ENCODE measurements at places on chromosomes 13 and 19.

DNA sequence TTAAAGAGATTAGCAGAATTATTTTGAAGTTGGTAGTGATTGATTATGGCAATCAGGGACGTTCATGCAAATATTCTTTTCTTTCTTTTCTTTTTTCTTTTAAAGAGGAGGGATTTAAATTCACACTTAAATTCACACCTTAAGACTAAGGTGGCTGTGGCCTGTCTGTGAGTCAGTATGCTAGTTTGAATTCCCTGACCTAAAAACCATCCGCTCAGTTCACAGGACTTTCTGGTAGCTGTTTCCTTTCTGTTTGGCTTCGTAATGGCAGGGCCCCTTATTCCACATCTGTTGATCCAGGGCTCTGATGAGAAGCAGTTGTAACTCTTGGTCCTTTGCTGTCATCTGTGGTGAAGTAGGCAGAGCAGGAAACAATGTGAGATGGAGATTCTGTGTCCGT lies 7.5 kb downstream of the TNFSF11 start:
- DNase-seq = no peak

- no peak for DNase-seq
Observed at GRCh38 chr13:97885641-97886040, 67.8 kb upstream of the IPO5 start.

DNA sequence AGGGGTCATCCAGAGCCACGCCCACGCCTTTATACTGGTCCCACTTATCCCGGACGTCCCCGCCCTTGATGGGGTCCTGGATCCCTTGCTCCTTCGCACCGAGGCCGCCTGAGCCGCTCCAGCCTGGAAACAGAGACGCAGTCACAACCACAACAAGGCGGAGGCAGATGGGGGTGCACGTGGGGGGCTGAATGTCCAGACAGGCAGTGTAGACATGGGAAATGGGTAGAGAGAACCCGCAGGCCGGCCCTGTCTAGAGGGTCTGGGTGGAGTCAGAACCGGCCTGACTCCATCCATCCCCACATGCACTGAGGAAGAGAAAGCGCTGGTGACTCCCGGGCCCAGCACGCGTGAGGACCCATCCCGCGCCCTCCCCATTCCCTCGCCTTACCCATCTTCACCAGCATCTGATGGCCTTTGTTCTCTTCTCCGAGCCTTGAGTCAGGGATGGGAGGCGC lies 23.0 kb downstream of the CHERP start:
- no peak for DNase-seq

GRCh38 chr19:10538204-10538983 lies 5.3 kb upstream of the ATG4D start:
- no peak for DNase-seq

GRCh38 chr13:49356223-49356622 lies 87.6 kb downstream of the CAB39L start:
- no peak for DNase-seq

DNA sequence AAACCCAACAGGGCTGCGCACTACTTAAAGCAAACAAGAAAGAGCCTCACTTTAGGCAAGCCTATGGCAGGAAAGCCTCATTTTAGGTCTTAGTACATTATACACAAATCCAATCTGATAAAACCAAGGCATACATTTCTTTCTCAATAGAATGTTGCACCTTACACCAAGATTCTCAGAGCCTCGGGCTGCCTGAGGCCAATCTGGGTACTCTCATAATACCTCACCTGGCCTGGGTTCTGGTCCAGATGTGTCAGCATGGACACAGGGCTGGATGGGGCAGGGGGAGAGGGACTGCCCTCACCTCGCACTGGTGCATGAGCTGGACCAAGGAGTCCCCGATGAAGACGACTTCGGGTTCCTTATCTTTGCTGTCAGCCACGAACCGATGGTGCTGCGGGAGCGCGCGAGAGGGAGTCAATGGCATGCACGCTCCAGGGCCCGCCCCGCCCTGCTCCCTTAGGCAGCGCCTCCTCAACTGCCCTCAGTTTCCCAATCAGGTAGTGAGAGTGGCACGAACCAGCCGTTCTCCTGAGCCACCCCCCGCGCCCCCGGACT lies at the start of gene PRR19:
TSS of gene PRR19 (plus strand) at position 487 of the 558 bp plus-strand sequence. CDS start 7,453 bp downstream, outside the sequence.
- no peak for DNase-seq

DNA sequence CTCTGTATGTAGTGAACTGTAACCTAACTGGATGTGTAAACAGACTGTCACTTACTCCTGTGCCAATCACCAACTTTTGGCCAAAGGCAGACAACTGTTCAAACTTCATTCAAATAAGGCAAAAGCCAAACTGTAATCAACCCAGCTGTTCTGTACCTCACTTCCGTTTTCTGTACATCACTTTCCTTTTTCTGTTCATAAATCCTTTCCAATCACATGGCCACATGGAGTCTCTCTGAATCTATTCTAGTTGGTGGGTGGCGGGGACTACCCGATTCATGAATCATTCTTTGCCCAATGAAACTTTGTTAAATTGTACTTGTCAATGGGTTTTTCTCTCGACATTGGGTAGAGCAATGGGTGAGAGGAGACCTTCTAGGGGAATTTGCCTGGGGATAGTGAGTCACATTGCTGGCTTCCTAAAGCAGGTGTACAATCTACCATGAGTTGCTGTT lies 178.3 kb upstream of the RFC3 start:
- DNase-seq = no peak

GRCh38 chr13:38535261-38535660 lies 151.6 kb upstream of the FREM2 start:
- DNase-seq = no peak

DNA sequence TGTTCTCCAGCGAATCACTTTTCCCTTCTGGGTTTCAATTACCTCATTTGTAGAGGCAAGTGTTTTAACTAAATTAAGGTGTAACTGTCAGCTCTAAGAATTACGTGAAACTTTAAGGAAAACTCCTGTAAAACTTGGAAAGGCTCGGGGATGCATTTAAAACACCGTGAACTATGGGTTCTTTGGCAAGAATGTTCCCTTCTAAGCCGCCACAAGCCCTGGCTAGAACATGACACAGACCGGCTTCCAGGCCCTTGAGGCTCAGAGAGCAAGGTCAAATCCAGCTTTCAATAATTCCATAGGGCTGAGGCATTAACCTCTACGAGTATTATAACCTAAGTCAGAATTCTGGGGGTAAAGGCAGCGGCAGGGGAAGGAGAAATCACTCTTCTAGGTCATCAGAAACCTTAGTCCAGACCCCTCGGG lies 685 bp downstream of the VWA8 start:
- DNase-seq = no peak

GRCh38 chr13:98252931-98253470 lies 75.9 kb upstream of the RNF113B start:
- DNase-seq = no peak

GRCh38 chr19:40274585-40275544 lies 10.3 kb downstream of the AKT2 start:
- no peak for DNase-seq

DNA sequence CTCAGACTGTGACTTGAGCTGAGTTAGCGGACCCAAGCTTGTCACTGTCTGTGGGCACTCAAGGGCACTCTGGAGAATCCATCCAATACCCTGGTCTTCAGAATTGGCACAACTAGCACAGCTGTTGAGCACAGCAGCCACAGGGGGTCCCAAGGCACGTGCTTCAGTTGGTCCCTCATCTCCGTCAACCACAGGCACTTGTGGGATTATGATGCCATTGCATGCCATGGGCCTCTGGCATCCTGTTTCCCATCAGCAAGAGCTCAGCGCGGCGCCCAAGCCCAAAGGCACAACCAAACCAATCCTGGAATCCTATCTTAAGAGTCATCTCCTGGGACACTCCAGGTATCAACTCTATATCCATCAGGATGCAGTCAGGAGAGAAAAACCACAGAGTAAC lies 3.7 kb upstream of the B3GNT8 start:
- no peak for DNase-seq

- no peak for DNase-seq
Observed at GRCh38 chr19:3694361-3695123, 5.7 kb downstream of the PIP5K1C start.

- DNase-seq = no peak
Observed at GRCh38 chr13:97385854-97386253, 48.1 kb upstream of the RAP2A start.

DNA sequence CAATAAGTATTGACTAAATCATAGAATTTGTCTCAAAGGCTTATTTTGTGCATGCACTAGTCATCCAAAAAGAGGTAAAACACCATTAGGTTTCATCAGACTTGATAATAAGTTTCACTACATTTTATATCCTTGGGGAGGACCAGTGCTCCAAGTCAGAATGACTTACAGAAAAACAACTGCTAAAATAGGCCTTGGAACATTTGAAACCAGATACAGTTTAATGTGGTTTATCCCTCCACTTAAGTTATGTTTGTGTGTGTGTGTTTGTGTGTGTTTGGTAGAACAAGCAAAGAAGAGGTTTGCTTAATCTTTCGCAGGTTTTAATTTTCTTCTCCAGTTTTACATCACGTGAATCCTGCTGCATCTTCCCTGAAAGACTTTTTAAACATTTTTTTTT lies 570.9 kb downstream of the PCDH9 start:
- no peak for DNase-seq

DNA sequence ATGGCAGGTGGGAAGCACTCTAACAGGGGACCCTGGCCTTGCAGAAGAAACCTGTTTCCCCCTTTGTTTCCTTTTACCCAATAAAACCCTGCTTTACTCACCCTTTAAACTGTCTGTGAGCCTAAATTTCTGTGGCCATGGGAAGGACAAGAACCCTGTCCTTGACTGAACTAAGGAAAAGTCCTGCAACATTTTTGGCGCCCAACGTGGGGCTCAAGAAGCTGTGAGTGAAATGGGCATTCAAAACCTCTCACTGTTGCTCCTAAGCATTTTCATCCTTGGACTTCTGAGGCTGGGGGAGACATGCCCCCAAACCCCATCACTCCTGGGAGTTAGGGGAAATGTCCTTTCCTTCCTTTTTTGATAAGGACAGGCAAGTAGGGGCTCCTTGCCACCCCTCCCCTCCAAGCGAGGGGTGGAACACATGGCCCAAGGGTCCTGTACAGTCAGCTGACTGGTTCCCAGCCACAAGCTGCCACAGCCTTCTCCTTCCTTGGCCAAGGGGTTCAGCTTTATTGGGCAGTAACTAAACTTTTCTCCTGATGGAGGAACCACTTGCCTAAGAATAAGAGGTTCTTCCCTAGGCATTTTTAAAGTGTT lies 381.6 kb downstream of the KLF5 start:
- no peak for DNase-seq

- no peak for DNase-seq
Observed at GRCh38 chr19:50909240-50910070, 1.7 kb downstream of the KLK4 start.

- DNase-seq = no peak
Observed at GRCh38 chr19:4379383-4380253, 20.7 kb downstream of the SH3GL1 start.

GRCh38 chr13:95708391-95708774 lies 31.4 kb downstream of the DNAJC3 start:
- DNase-seq = no peak

GRCh38 chr19:45110851-45111266 lies 17.9 kb downstream of the PPP1R37 start:
- DNase-seq = no peak

DNA sequence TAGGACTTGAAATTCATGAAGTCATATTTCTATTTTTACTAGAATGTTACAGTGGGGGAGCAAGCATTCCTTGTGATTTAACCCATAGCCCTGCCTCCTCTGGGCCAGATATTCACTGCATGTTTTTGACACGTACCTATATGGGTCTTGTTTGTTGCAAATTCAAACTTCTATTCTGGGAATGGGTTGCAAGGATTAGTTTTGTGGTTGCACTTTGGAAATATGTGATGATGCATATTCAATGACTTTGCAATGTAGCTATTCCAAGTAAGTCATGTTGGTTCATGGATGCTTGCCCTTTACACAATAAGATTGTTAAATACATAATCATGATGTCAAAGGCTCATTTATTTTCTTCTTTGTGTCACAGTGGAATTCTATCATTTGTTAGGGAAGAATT lies 440.8 kb downstream of the TDRD3 start:
- no peak for DNase-seq

DNA sequence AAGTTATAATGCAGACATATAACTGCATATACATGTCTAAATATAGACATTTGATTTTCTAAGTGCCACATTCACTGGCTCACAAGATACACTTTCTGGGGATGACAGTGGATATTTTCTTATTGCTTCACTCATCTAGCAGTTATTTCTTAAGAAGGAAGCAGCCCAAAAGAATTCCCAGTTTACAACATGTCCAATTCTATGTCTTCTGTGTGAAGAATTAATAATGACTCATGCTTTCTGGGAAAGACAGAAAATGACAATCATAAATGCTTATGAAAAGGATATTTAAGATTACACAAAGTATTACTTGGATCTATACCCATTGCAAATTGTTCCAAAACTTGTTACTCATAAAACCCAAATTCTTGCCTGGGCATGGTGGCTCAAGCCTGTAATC lies 543.4 kb downstream of the SUCLA2 start:
- DNase-seq = no peak

GRCh38 chr13:24269821-24270220 lies 39.6 kb upstream of the C1QTNF9 start:
- DNase-seq = peak; percentile 67

DNA sequence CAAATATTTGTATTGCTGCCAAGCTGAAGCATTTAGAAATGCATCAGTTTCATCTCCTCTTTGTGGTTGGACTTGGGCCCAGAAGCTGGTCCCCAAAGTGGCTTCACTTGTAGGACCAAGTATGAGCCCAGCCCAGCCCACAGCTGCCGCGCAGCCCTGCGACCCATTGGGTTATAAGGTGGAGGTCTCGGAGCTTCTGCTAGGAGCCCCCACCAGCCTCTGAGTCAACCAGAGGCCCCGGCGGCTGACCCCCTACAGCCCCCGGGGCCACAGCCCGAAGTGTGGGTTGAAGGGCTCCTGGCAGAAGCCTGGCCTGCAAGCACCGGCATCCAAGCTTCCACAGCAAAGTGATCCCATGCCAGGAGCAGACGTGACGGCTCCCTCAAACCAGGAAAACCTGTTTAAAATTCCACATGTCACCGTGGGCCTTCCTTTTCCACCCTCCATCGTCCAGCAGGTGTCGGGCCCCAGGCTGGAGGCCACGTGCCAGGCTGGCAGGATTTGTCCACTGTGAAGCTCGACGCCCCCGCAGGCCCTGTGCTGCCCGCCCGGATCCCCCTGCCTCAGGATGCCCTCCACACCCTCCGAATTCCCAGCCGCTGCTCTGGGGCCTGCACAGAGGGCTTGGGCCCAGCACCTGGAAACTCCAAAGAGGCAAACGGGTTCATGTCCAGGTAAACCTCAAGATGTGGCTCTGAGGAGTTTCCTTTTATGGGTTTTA lies 54.7 kb downstream of the C13orf46 start:
- no peak for DNase-seq

GRCh38 chr13:37345869-37346268 lies 240.4 kb upstream of the CSNK1A1L start:
- DNase-seq = no peak

- no peak for DNase-seq
Observed at GRCh38 chr19:55494172-55494761, 6.0 kb downstream of the SSC5D start.

DNA sequence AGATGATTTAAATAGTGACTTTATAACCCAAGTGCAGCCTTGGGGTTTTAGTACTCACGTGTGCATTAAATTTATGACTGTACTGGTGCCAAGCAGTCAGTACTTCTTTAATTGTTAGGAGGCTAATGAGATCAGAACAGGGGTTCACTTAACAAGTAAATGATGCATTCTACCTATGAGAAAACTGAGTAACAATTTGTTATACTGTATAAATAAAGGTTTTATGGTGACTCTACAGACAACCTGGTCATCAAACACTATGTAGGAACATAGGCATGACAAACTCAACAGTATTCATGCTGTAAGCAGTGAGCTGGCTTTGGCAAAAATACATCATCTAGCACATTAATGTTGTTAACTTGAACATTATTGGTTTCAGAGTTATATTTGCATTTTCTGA lies 75.6 kb downstream of the UBL3 start:
- DNase-seq = no peak

Measured in CD14-positive monocyte (primary cell).